NCI-H1436 treated with DMSO at 0.1 percent for 48 hours (cell line): ENCODE measurements at places on chromosomes 13 and 19.

DNA sequence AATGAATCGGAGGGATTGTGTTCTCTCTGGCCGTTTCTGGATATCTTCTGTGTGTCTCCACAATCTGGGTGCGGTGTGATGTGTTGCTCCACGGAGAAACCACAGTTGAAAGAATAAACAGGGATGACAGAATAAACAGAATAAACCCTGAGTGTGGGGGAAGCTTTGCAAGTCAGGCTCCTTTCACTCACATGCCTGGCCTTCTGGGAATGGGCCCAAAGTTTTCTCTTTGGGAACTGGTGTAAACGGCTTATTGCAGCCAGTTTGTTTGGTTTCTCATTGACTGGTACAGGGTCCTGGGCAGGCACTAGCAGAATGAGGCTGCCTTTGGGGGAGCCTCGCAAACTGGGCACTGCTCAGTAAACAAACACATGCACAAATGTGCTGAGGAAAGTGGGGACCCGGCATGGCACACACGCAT, 324.7 kb downstream of the DLEU7 start:
- no peak for DNase-seq

GRCh38 chr13:66367356-66367755, 862.8 kb downstream of the PCDH9 start:
- DNase-seq, result no peak

GRCh38 chr13:47027780-47028437, 131.1 kb upstream of the HTR2A start:
- DNase-seq, result no peak

DNA sequence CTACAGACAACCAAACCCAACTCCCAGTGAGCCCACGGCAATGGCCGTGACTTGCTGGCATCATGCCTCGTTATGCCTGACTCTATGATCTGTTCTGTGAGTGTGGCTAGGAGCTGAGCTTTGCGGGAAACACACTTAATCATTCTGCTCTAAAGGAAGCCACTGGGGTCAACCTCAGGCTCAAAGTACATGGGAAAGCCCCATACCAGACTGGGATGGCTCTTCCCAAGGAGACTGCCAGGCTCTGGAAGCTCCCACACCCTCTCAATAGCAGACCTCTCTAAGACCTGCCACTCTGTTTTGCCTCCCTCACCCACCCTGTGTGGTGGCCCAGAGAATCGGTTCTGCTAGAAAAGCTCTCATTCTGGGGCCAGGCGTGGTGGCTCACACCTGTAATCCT, 2.2 kb downstream of the PEPD start:
- no peak for DNase-seq

GRCh38 chr19:4089400-4089908, 22.8 kb upstream of the ZBTB7A start:
- DNase-seq, result no peak

DNA sequence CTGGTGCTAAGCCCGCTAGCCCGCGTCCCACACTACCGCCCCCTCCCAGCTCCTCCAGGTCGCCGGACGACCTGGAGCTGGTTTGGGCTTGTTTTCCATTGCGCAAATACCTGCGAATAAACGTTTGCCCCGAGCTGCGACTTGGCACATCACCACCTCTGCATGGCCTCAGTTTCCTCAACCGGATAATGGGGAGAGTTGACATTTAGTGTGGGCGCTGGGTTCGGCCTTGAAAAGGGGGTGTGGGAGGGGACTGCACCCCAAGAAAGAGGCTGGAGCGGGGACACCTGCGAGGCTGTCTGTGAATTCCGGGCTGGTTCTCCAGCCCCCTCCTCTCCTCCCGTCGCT, 11.0 kb upstream of the JUND start:
- no peak for DNase-seq

GRCh38 chr19:45059258-45059965, 16.9 kb downstream of the ZNF296 start:
- DNase-seq, result no peak

DNA sequence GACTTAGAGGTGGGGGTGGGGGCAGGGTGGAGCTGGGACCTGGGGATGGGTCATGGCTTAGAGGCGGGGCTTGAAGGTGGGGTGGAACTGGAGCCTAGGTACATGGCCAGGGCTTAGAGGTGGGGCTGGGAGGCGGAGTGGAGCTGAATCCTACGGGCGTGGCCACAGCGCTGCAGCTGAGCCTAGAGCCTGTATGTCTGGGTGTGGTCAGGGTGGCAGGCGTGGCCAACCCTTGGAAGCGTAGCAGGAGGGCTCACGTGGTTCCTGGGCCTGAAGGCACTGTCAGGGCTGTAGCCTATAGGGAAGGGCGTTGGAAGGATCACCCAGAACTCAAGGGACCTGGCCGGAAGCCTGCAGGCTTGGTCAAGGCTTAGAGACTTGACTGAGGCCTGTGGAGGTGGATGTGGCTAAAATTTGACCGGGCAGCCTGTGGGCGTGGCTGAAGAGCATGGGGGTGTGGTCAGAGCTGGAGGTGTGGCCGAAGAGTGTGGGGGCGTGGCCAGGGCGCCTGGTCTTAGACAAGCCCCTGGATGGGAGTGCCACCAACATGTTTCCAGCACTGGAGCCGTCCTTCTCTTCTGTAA, 24.3 kb downstream of the COLGALT1 start:
- no peak for DNase-seq

GRCh38 chr19:38978326-38978689, 2.8 kb upstream of the FBXO17 start:
- DNase-seq, result no peak

DNA sequence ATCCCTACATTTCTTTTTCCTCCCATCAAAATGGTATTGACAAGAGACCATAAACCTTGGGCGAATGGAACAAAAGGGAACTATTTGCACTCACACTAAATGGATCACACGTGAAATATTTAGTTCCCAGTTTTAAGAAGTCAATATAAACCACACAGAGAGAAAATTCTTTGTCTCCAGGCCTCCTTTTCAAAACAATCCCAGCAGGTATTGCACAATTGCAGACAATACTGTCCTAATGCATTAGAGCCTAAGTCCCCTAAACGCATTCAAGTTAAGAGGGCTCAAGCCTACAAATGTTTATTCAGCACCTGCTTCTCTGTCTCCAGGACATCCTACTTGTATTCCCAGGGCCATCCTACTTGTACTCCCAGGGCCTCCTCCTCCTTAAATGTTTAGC, 1.3 kb upstream of the B3GLCT start:
- no peak for DNase-seq

DNA sequence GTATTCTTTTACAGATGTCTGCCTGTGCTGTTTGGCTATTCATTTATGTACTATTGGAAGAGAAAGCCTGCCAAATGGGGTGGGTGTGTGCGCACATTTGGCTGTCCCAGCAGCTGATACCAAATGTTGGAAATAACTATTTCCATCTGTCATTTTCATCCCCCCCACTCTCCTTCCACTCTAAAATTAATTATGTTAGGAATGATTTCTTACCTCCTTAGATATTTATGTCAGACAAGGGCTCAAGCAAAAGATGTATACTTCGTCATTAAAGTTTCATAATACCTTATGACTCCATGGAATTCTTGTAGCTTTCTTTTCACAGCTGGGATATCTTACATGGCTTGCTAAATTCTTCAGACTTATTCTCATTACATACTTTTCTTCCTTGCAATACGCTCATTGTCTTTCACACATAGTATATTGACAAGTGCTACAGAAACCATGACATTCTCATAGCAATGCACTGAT, 18.6 kb downstream of the ITM2B start:
- DNase-seq, result no peak

DNA sequence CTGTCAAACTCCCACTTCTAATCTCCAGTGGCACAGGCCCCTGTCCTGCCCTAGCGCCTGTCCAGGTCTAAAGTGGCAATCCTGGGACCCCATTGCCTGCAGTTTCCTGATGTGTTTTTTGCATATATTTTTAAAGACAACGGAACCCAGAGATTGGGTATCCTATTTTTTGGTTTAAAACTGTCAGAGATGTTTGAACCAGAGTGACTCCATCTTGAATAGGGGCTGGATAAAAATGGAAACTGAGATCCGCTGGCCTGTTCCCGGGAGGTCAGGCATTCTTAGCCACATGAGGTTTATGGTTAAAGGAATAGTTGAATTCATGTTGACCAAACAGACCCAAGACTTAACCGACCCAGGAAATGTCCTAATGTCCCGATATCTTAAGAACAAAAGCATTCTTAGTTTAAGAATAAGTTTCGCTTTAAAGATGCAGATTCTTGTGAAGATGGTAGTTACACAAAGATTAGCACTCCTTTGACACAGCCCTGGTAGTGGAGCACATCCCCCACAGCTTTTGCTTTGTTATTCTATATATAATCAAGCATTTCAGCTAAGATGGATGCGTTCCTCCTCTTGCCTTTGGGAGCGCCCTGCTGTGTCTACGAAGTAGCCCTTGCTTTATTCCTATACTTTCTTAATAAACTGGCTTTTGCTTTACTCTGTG, 332.1 kb downstream of the UQCRFS1 start:
- DNase-seq, result no peak

- no peak for DNase-seq
These were observed 51.8 kb upstream of the ZNF681 start for GRCh38 chr19:23810496-23810895.
